Lower lobe of right lung (tissue), 2 donors: ENCODE measurements at places on chromosomes 1 and 21. TPM values are rescaled to one million over a fixed set of nuclear protein-coding genes. Genes with fewer than 3 reads are reported as not detected.
A peak's percentile ranks its signal among the peaks of the same experiment; 100 is the strongest.

DNA sequence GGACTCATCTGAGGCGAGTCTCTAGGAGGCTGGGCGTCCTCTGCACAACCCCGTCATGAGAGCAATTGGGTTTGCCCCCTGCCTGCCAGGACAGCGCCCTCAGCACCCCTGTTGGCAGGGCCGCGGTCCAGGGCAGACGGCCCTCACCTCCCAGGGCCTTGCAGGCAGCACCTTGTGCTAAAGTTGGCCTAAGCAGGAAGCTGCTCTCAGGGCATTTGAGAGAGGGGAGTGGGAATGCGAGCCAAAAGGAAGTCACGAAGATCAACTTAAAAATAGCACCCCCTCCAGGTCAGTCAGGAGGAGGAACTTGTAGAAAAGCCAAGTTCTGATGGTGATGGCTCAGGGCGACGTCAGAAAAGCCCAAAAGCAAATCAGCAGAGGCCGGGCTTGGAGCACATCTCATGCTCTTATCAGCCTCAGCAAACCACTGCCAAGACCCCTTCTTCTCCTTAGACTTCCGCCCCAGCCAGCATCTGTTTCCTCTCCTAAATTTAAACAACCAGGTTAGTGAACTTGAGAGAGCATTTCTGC lies 12.6 kb upstream of the ADORA3 start:
- DNase-seq, result no peak

GRCh38 chr1:67833602-67833940 lies 304 bp upstream of the GNG12 start:
- DNase-seq, result no peak

- DNase-seq, result no peak
Observed at GRCh38 chr1:232999956-233000625, 49.7 kb downstream of the NTPCR start.

DNA sequence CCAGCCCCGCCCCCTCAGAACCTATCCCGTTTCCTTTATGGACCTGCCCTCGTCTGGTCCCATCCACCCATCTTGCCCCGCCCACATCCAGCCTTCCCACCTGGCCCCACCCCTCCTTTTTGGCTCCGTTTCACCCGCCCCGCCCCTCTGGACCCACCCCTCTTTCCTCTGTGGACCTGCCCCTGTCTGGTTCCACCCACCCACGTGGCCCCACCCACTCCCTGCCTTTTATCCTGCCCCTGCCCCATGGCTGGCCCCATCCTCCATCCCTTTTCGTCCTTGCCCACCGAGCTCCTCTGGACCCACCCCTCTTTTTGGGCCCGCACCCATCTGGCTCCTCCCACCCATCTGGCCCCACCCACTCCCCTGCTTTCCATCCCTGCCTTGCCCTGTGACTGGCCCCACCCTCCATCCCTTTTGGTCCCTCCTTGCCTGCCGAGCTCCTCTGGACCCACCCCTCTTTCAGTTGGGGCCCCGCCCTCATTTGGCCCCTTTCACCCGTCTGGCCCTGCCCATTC lies 177.3 kb downstream of the CAMTA1 start:
- no peak for DNase-seq

ARMH1 gene
- total RNA-seq, result 14.5 TPM

DNA sequence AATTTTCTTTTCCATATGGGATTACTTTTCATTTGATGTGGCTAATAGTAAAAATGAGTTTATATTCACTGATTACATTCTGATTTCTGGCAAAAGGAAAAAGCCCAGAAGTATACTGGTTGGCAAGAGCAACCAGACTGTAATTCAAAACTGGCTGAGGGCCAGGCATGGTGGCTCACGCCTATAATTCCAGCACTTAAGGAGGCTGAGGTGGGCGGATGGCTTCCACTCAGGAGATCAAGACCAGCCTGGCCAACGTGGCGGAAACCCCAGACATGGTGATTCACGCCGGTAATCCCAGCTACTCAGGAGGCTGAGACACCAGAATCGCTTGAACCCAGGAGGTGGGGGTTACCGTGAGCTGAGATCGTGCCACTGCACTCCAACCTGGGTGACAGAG lies 14.5 kb downstream of the SYT11 start:
- no peak for DNase-seq

PRAMEF4 gene
- not detected for total RNA-seq

PROK1 gene
- not detected for total RNA-seq

ADAMTS1 gene
- 59.3 TPM for total RNA-seq

GRCh38 chr1:152880316-152880715 lies 2.2 kb downstream of the SMCP start:
- DNase-seq, result no peak

DNA sequence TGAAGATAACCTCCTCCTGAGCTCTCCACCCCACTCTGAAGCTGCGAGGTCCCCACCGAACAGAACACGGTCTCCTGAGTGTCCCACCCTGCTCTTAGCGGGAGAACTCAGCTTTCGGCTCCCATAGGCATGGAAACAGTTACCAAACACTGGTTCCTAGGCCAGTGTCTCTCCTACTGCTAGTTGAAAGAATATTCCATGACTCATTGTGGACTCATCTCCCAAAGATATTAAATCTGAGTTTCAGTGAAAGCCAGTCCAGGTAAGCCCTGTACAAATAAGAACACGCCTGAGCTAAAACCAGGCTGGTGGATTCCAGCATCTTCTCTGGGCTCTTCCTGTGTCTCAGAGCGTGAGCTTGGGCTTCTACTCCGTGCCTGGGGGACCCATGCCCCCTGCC lies 107.5 kb upstream of the CLDN14 start:
- DNase-seq, result no peak

- DNase-seq, result no peak
Observed at GRCh38 chr1:20663365-20663764, 2.2 kb upstream of the DDOST start.

- DNase-seq, result peak; percentile 19
Observed at GRCh38 chr1:110506541-110506940, 12.4 kb downstream of the KCNA10 start.

GRCh38 chr1:9985001-9985400 lies 12.0 kb upstream of the RBP7 start:
- no peak for DNase-seq

PM20D1 gene
- 0.30 TPM for total RNA-seq
